ENCODE measurements at places on chromosomes 16 and 17.

DNA sequence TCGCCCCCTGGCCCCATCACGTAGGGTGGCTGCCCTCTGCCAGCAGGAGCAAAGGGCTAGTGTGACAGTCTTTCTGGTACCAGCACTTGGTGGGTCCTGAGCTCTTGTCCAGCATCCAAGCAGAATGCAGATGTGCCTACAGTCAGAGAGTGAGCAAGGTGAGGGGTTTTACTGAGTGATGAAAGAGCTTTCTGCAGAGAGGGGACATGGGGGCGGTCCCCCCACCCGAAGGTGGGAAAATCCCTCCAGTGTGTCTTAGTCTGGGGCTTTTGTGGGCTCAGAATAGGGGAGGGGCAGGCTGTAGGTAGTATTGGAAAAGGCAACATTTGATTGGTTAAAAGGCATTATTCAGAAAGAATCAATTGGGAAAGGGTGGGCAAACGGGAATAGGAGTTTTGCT lies 152.3 kb downstream of the RPTOR start:
- no peak for DNase-seq

- no peak for DNase-seq
Measured at GRCh38 chr16:88065747-88066142, 114.5 kb downstream of the BANP start.

DNA sequence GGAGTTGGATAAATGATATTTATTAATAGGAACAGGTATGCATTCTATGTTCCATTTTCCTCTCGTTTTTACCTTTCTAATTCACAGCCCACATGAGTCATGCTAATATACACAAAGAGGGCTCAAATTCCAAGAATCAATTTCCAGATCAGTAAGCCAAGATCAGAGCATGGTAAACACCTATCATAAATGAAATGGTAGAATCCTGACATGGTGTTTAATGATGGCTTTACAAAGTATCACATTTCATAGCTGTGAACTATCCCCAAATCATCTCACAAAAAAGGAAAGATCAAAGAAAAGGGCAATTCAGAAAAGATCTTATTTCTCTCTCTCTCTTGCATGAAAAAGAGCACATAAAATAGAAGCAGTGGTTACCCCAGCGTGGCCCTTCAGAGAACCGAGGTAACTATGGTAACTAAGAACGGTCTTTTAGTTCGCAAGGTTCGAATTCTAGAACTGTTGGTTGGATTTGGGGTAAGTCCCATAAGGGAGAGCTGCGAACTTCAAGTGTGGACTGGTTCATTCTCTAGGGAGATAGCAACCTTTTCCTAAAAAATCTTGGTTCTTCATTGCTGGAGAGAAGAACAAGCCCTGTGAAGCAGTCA lies 73.0 kb downstream of the MARCHF10 start:
- no peak for DNase-seq

DNA sequence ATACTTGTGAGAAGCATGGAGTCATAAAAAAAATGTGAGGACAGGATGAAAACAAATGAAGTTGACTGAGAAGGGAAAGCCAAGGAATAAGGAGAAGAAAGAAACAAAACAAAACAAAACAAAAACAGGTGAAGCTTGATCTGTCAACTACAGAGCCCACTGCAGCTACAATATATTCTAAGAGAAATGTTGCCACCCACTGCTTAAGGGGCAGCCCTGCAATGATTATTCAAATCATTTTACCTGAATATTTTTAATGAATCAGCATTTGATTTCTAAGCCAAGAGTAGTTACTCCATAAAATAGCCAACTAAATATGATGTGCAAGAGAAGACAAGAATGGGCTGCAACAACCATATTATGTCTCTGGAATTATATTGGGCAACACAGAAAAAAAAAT lies 252.0 kb upstream of the KIF2B start:
- no peak for DNase-seq

DNA sequence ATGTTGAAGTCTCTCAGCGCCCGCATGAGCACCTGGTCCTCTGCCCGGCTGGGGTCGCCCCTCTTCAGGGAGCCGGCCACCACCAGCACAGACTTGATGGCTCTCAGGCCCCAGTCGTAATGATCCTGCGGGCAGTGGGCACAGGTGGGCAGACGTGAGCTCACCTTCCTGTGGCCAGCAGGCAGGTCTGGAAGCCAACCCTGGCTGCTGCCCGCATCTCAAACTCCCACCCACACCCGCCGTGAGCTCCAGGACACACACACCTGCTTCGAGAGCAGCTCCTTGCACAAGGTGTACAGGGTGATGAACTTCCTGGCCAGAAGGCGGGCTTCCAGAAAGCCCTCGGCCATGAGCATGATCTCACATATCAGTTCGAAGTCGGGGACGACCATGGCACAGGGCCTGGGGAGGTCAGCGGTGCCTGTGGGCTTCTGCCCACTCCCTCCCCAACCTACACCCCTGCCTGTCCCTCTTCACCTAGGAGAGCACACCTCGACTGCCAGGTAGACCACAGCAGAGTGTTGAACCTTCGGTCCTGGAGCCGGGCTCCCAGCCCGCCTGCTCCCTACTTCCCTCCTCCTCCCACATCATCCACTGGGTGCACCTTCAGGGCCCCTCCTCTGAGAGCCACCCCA lies 82.4 kb downstream of the DNAH17 start:
- DNase-seq: no peak

- no peak for DNase-seq
Measured at GRCh38 chr17:69059458-69060175, 1.1 kb downstream of the ABCA9 start.

GRCh38 chr17:80527016-80527645 lies 17.5 kb upstream of the RPTOR start:
- DNase-seq: no peak

- DNase-seq: no peak
Measured at GRCh38 chr16:6377956-6378355, 954.7 kb upstream of the RBFOX1 start.

DNA sequence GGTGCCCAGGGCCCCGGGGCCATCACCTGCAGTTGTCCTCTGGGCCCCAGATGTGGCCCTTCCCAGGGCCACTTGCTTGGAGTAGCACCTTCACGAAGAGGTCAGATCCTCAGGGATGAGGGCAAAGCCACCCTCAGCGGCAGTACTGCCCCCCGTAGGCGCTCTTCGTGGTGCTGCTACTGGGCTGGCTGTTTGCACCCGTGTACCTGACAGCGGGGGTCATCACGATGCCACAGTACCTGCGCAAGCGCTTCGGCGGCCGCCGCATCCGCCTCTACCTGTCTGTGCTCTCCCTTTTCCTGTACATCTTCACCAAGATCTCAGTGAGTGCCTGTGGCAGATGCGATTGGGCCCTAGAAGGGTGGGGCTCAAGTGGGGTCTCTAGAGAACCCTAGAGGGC lies 2.6 kb downstream of the SLC5A2 start:
- DNase-seq: no peak

DNA sequence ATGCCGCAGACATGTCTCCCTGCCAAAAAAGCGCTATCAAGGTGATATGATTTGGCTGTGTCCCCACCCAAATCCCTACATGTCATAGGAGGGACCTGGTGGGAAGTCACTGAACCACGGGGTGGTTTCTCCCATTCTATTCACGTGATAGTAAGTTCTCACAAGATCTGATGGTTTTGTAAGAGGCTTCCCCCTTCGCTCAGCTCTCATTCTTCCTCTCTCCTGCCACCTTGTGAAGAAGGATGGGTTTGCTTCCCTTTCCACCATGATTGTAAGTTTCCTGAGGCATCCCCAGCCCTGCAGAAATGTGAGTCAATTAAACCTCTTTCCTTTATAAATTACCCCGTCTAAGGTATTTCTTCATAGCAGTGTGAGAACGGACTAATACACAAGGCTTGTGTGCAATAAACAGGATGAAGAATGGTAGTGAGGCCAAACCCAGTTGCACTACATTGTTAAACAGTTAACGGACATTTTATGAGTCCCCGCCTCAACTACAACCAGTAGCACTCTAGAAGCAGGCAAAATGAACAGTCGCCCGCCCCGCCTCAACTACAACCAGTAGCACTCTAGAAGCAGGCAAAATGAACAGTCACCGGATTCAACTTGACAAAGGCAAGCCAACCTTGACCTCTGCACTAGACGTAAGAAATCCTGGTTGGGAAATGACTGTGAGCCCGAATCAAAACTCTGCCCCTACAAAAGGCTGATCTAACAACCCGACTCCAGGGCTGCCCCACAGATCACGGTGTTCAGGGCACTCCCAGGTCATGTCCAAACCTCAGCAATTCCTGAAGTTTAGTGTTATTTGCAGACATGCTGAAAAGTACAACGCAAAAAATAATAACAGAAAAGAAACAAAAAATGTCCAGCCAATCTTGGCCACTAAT lies 26.3 kb downstream of the VPS53 start:
- no peak for DNase-seq

GRCh38 chr16:66035096-66035495 lies 331.4 kb upstream of the CDH5 start:
- DNase-seq: no peak

DNA sequence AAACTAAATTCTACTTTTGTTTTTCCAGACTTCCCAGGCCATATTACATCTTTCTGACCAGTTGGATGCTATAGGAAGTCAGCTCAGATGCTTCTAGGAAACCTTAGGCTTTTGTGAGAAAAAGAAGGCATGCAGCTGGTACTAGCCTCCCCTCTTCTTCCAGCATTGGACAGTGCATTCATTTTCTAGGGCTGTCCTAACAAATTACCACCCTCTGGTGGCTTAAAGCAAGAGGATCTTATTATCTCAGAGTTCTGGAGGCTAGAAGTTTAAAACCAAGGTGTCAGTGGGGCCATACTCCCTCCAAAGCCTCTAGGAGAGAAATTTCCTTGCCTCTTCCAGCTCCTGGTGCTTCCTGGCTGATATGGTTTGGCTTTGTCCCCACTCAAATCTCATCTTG lies 467.8 kb downstream of the SLC39A11 start:
- no peak for DNase-seq

DNA sequence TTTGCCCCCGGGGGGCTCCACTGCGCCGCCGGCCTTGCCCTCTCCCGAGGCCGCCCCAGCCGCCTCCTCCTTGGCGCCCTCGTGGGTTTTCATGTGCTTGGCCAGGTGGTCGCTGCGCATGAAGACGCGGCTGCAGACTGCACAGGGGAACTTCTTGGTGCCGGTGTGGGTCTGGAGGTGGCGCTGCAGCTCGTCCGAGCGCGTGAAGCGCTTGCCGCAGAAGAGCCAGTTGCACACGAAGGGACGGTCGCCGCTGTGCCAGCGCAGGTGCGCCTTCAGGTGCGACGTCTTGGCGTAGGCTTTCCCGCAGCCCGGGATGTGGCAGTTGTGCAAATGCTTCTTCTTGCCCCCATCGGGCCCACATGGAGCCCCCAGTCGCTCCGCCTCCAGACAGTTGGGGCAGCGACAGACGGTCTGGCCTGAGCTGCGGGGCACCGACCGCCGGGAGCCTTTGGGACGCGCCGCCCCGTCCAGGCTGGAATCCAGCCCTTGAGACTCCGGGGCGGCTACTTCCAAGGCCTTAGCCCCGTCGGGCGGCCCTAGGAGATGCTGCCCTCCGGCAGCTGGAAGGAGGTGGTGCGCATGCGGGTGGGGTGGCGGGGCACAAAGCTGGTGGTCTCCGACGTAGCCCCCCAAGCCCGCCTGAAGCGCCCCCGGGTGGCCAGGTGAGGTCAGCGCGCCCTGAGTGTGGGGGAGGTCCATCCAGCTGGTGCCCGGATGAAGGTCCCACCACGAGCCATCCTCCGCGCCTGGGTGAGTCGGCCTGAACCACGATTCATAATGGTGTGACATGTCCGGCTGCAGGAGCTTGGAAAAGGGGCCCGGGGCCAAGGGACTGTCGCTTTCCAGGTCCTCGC lies 3.4 kb downstream of the SP6 start:
- DNase-seq: no peak

DNA sequence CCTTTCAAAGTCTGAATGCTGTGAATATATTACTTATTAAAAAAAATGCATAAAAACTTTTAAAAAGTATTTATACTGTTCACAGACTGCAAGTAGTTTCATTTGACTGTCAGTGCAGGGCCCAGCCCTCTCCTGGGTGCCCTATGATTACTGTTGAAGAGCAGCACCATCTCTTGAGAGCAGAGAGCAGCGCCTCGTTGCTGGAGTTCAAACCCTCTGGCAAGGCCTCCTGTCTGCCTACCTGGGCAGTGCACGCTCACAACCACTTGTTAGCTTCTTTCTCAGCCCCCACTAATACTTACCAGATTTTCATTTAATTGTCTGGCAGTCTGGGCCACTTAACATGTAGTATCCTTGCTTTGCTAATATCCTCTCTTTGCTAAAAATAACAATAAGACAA lies 233.4 kb downstream of the PHKB start:
- DNase-seq: no peak

DNA sequence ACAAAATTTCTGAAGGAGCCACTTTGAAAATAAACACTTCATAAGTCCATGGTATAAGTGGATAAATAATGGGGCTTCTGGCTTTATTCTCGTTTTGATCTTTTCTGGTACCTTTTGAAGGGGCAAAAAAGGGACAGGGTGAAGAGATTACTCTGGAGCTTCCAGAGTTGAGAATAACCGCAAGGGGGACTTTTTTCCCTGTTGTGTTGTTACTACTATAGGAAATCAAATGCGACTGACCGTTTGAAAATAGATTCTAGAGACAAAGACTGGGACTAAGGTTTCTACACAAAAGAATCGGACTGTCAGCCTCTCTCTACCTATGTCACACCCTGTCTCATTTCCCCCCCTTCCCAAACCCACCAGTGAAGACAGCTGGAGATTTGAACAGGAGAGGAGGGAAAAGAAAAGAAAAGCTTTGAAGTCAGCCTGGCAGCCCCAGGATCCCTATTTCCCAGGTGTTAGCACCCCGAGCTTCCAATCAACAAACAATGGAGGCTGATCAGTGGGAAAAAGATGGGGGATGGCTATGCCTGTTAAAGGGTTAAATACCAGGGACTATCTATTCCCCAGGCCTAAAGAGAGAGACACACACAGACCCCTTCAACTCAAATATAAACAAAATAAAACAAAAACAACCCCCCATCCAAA lies 8.4 kb downstream of the HOXB4 start:
- DNase-seq: no peak

GRCh38 chr16:89958068-89958467 lies 9.5 kb downstream of the DEF8 start:
- DNase-seq: no peak

- DNase-seq: no peak
Measured at GRCh38 chr16:86217891-86218270, 292.4 kb upstream of the FOXF1 start.

GRCh38 chr17:52410781-52411180 lies 252.3 kb upstream of the CA10 start:
- no peak for DNase-seq
